CMK (cell line): ENCODE measurements at places on chromosomes 7 and 10.

DNA sequence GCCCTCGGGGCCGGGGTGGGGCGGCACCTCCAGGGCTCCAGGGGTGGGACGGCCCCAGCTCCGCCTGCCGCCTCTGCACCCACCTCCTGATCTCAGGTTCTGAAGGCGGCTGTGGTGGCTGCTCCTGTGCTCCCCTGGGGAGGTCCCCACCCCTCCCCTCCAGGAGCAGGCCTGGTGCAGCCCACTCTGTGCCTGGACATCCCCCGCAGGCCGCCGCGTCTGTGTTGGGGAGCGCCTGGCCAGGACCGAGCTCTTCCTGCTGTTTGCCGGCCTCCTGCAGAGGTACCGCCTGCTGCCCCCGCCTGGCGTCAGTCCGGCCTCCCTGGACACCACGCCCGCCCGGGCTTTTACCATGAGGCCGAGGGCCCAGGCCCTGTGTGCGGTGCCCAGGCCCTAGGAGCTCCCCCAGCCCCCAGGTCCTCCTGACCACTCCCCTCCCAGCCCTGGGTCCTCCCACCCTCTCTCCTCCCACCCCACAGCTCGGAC is 5.5 kb downstream of the CYP2W1 start:
- DNase-seq: no peak

DNA sequence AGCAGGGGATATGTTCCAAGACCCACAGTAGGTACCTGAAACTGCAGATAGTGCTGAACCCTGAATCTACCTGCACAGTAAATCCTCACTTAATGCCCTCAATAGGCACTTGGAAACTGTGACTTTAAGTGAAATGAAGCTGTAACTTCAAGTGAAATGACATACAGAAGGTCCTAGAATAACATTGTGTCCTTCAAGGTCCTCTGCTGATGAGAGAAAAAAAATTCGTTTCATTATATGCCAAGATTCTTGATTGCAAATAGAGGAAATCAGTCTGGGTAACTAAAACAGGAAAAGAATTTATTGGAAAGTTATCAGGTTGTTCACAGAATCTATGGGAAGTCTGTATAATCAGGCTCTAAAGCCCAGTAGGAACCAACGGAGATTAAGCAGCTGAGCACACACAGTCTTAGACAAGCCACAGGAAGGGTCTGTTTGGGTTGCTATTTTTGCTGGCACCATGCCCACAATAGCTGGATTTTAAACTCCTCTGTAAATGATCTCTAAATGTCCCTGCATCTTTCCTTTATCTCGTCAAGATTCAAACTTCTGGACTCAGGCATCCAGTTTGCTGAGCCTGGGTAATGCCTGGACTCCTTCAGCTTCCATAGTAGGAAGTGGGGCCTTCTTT is 57.5 kb downstream of the EXOC4 start:
- DNase-seq: no peak

DNA sequence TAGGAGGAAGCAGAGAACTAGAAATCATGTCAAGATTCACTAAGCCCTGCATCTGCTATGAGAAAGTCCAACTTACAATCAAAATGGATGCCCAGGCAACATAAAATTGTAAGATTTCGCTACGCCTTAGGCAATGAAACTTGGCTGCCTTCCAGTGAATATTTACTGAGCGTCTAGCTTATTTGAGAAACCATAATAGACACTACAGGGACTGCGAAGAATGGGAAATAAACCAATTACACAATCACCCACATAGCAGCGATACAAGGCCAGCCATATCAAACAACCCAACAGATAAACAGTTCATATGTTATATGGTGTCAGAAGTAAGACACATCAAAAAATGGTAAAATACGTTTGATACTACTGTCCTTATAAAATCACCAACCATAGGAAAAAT is 545.0 kb upstream of the C7orf33 start:
- DNase-seq: no peak

DNA sequence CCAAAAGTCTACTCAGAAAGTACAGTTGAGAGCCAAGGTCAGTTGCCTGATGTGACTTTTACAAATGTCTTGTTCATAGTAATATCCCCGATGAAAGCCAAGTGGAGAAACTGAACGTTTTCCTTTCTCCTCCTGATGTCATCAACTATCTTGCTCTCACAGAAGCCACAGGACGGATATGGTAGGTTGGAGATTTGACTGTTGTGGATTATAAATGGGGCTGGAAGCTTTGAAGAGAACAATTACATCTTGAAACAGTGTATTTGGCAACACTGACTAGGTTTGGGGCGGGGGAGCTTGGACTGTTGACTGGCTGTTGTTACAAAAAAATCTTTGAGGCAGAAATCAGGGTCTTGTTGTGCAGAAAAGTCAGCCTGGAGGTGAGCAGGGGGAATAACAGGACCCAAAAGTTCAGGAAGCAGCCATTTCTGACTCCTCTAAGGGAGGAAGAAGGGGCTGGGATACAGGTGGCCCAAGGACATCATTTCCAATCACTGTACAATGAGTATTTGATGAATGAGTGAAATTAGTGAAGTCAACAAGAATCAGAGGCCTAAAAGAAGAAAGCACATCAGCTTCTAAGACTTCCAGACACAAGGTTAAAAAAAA is 24.3 kb downstream of the PLEKHS1 start:
- DNase-seq: peak; percentile 14
